ENCODE measurements at places on chromosomes 1 and 21.

GRCh38 chr1:229913489-229913888 is 153.5 kb upstream of the GALNT2 start:
- DNase-seq: no peak

- no peak for DNase-seq
Measured at GRCh38 chr21:32143241-32143939, 135.5 kb downstream of the MIS18A start.

DNA sequence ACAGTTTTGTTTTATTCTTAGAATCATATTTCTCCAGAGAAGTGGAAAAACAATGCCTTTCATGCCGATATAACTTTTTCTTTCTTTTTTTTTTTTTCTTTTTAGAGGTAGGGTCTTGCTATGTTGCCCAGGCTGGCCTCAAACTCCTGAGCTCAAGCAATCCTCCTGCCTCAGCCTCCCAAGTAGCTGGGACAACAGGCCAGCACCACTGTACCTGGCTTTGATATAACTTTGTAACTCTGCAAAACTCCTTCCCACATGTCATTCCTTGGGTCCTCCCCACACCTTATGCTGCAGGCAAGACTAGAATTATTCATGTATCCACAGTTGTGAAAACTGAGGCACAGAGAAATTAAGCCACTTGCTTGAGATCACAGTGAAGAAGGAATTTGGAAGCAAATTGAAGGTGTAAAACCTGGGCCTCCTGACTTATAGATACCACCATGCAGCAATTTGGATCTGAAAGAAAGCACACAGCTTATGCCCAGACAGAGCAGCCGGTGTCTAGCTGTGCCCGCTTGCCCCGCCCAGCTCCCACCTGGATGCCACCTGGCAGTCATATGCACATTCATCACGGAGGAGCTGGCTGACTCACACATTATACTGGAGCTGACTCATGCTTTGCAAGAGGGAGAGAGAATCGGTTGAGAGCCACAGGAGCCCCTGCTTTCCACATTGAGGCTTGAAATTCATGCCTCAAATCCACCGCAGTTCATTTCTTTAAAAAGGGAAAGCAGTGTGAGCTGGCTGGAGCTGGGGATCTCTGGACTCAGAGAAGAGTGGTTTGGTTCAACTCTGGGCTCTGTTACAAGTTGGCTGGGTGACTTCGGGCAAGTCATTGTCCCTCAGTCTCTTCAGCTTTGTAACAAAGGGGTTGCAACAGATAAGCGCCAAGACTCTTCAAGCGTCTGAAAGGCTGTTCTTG is 8.3 kb upstream of the SLC2A1 start:
- no peak for DNase-seq

GRCh38 chr1:46425726-46426125 is 31.6 kb downstream of the FAAH start:
- no peak for DNase-seq

GRCh38 chr1:24725209-24725651 is 20.0 kb upstream of the CLIC4 start:
- no peak for DNase-seq

- DNase-seq: no peak
Measured at GRCh38 chr21:32413697-32414578, 1.4 kb downstream of the EVA1C start.

GRCh38 chr1:4380564-4381168 is 273.7 kb upstream of the AJAP1 start:
- DNase-seq: no peak

DNA sequence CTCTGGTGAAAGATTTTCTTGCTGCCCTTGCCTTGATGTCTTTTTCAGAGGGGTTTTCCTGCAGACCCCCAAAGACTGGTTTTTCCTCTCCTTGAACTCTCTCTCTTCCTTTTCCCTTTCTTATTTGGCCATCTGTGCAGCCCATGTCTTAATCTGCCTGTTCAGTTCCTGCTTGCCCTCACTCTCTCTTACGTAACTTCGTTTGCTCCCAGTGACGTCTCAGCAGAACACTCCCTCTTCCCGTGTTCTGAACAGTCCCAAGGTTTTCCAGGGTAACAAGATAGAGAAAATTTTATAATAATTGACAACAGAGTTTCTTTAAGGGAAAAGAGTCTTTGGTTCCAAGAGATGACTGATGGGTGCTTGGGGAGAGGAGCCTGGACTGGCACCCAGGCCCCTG is 109.1 kb upstream of the LMO4 start:
- DNase-seq: no peak
